ENCODE measurements at places on chromosomes 13 and 19.

GRCh38 chr13:72194523-72194922 lies 327.5 kb upstream of the DACH1 start:
- no peak for DNase-seq

DNA sequence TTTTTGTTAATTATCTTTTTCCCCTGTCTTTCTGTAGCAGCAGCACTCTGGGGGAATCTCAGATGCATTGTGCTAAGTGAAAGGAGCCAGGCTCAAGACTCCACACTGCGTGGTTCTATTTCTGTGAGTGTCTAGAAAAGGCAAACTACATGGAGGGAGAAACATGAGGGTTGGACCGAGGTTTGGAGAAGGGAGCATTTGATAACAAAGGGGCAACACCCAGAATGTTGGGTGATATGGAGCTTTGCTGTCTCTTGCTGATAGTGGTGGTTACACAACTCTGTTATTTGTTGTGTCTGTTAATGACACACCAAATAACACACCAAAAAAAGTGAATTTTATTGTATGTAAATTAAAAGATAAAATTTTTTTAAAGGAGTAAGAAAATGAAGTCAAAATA lies 107.8 kb downstream of the COL4A2 start:
- no peak for DNase-seq

GRCh38 chr13:44274771-44275205 lies 98.8 kb upstream of the SERP2 start:
- no peak for DNase-seq

- DNase-seq: peak; percentile 15
These were observed 789.1 kb downstream of the GPC5 start for GRCh38 chr13:92187378-92187989.

- DNase-seq: no peak
These were observed 61.4 kb upstream of the ZNF724 start for GRCh38 chr19:23311551-23311950.

DNA sequence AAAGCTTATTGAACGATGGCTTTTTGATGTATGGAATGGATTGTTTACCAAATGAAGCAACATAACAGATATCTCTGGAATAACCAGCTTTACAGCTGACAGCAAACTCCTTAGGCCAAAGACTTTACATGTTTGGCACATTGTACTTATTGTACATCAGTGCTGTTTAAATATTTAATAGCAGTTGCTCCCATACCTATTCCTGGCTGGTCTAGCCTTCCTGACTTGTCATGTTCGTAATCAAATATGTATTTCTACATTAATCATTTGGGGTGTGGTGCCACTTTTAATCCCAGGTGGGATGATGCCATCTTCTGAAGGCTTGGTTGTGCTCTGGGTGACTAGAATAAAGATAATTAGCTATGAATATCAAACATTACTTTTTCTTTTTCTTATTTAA lies 67.4 kb upstream of the FRY start:
- no peak for DNase-seq

- no peak for DNase-seq
These were observed 513.6 kb downstream of the IRS2 start for GRCh38 chr13:109272595-109273325.

GRCh38 chr13:42369071-42369797 lies 97.3 kb downstream of the AKAP11 start:
- DNase-seq: no peak

DNA sequence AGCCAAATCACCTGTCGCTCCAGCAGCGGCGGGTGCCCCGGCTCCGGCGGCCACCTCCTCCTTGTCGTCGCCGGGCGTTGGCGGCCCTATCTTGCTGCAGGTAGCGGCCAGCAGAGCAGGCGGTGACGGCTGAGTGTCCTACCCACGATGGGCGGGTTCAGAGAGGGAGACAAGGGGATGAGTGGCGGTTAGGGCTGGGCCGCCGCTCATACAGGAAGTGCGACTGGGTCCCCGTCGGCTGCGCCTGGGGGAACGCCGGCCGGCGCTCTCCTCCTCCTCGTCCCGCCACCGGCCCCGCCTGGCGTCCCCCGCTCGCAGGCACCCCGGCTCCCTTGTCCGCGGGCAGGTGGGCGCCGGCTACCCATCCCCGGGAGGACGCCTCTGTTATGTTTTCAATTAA lies 1692.0 kb downstream of the SLITRK5 start:
- no peak for DNase-seq

GRCh38 chr13:43963726-43964125 lies 84.0 kb downstream of the LACC1 start:
- no peak for DNase-seq

GRCh38 chr19:32254509-32254890 lies 90.9 kb upstream of the ZNF507 start:
- DNase-seq: peak; percentile 42

DNA sequence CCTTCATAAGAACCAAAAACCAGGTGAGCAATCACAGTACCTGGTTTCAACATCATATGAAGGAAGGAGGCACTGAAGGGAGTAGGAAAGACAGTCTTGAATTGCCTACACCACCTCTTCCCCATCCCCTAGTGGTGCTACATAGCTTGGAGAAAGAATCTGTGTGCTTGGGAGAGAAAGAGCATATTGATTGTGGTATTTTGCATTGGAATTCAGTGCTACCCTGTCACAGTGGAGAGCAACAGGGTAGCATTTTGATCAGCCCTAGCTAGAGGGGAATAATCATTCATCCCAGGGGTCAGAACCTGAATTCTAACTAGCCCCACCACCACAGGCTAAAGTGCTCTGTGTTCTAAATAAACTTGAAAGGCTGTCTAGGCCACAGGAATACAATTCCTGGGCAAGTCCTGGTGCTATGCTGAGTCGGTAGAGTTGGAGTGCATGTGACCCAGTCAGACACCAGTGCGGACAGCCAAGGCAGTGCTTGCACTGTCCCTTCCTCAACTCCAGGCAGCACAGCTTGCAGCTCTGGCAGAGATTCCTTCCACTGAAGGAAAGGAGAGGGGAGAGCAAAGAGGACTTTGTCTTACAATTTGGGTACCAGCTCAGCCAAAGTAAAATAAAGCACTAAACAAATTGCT lies 158.7 kb downstream of the VWA8 start:
- no peak for DNase-seq

GRCh38 chr13:51912091-51912490 lies 50.3 kb downstream of the CCDC70 start:
- DNase-seq: no peak

GRCh38 chr13:38981096-38981495 lies 9.5 kb downstream of the STOML3 start:
- DNase-seq: no peak

Data from inflammatory macrophage treated with lipopolysaccharide for 1 hour (primary cell).